ENCODE measurements at places on chromosomes 1 and 21.
A peak's percentile ranks its signal among the peaks of the same experiment; 100 is the strongest.

- DNase-seq = no peak
Measured at GRCh38 chr1:197092491-197093023, 25.5 kb upstream of the F13B start.

GRCh38 chr1:234102583-234102982 lies 198.1 kb downstream of the SLC35F3 start:
- no peak for DNase-seq

DNA sequence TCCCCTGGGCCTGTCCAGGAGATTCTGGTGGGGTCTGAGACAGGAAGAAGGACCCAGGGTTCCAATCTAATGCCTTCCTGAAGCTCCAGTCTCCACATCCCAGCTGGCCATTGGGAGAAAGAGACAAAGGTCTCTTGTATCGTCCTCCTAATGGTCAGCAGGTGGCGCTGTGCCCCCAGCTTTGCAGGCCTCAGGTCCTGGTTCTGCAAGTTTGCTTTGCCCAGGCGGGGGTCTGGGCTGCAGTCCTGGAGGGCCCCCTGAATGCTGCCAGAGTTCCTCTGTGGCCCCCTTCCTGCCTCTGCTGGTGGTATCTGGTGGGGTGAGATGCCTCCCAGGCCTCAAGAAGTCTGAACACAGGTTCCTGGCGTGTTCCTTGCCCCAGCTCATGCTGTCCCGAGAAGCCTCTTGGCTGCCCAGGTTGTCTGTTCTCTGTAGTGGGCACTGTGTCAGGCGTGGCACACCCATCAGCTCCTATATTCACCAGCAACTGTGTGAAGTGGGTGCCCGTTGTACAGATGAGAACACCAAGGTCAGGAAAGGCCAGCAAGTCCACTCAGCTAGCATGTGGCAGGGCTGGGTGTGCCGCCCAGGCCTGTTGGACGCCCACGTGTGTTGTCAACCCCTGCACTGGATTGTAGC lies 33.8 kb upstream of the CSF3R start:
- DNase-seq = peak; percentile 10

- no peak for DNase-seq
Measured at GRCh38 chr1:51981555-51981954, 8.9 kb downstream of the RAB3B start.

DNA sequence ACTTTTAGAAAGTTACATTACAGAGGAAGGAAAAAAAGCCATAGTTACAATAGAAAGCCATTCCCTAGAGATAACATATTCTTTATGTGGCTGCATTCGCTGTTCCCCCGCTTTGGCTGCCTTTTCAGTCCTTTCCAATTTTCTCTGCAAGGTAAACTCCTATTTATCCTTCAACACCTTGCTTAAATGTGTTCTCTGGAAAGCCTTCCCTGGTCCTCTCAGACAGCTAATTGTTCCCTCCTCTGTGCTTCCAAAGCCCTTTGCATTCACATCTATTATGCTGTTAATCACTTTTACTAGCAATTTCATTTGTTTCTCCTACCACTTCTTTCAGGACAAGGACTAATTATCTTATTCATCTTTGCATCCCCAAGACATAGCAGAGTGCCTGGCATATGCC lies 1.6 kb downstream of the PHC2 start:
- no peak for DNase-seq

DNA sequence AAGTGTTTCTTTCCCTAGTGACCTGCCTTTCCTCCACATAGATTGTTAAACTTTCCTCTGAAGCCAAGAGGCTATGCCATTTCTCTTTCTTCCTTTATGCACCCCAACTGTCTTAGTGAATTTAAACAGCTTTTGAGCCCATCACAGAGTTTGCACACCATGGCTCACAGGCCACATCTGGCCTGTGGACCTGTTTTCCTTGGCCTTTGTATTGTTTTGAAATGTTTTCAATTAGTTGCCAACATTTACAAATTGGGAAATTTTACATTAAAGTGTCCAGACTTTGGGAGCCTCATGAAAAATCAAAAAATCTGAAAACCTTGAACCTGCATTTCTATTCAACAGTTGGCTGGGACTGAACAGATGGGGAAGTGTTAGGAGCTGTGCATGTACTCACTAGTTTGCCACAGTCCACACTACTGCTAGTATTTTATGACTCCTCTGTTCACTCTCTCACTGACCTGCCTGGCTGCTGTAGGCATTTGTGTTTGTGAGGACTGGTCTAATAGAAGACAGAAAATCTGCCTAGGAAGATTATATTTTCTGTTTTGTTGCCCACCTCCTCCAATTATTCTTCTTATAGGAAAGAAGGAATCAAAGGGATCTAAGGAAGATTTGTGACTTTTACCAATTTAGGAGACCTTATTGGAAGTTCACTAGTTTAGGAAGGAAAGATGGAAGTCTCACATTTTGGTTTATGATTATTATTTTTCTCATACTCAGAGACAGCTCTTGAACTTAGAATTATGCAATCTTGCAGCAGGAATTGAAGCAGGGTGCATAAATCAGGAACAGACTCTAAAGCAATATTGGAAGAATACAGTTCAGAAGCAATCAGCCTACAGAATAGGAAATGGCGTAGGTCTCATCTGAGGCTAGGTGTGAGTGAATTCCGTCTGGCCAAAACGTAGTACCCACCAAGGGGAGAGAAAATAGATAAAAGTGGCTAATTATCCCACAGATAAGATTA lies 134.7 kb downstream of the HLX start:
- DNase-seq = no peak

DNA sequence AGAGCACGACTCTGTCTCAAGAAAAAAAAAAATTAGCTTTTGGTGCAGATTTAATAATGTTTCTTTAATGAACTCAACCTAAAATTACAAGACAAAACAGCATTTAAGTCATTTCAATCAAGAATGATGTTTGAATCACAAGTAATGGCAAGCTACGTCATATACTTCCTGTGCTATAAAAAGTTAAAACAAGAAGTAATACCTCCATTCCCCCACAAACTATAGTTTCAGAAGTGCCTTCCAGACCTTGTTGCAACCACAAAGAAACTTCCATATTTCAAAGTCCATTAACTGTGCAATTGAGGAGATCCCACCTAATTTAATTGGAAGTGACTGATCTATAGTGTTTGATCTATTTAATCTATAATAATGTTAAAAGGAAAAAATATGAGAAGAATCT lies 15.1 kb downstream of the NRDC start:
- peak; percentile 21 for DNase-seq

DNA sequence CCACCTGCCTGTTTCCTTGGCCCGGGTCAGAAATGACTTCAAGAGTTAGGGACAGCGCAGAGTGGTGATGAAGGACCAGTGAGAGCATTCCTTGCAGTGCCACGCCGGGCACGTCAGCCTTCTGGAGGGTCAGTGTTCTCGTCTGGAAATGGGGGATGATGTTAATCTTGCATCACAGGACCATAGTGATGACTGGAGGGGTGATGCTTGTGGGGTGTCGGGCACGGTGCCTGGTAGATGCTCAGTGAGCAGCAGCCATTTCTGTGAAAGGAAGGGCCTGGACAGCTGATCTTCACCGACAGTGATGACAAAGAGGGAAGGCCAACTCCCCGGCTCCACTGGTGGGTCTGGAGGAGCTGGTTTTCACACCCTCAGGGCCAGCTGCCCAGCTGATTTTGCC lies 56.2 kb downstream of the DDX20 start:
- DNase-seq = no peak

GRCh38 chr1:44947063-44947773 lies 39.2 kb downstream of the EIF2B3 start:
- no peak for DNase-seq

DNA sequence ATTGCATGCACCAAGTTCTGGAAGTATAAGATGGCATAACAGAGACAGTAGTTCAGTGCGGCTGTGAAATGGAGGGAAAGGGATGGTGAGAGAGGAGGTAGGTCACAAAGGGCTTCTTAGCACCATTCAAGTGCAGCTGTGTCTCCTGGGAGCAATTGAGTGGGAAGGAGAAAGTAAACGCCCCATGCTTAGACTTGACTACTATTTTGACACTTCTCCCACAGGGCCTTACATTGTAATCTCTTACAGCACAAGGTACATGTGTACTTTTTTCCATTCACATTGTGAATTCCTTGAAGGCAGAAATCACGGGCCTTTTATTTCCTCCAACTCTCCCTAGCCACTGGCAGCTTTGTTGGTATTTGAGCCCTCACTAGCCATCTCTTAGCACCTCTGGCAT lies 239.6 kb upstream of the FOXD3 start:
- DNase-seq = no peak

- no peak for DNase-seq
Measured at GRCh38 chr1:41626146-41626545, 141.7 kb upstream of the EDN2 start.

DNA sequence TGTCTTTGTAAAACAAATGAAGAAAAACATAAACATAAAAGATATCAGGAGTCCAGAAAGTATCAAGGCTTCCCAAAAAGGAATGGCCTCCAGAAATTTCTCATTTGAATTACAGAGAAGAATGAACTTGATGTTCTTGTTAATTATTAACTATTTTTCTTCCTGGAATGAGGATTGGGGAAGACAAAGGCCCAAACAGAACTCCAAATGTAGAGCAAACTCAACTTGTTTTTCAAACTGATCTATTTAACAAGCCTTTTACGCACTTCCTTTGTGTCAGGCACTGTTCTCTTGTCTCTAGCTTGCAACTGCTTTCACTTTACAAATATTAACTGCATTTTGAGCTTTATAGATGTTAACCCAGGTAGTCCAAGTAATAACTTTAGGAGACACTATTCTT lies 45.5 kb downstream of the LAMC2 start:
- DNase-seq = no peak

DNA sequence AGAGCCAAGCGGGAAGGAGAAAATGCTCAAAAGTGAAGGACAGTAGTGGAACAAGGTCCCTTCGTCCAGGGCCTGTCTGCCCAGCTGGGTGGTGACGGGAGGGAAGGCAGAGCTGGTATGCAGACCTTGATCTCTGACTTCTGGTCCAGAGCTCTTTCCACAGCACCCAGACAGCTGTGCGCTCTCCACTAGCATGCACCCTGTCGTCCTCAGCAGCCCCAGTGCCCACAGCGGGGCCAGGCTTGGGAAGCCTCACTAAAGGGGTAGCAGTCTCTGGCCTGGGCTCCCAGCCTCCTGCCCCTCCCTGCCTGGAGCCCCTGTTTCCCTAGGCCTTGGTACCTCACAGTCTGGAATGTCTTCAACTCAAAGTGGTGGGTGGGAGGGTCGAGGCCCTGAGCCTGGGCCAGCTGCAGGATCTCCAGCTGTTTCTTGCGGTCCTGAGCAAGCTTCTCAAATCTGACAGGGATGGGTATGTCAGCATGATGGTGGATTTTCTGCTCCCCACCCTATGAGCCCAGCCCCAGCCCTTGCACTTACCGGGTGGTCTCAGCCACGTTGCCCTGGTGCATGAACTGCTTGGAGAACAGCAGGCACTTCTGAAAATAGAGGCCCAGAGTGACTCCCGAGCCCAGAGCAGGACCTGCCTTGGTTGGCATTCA lies 10.0 kb downstream of the CC2D1B start:
- DNase-seq = no peak

GRCh38 chr1:33454646-33455282 lies 17.7 kb upstream of the ZSCAN20 start:
- DNase-seq = no peak

DNA sequence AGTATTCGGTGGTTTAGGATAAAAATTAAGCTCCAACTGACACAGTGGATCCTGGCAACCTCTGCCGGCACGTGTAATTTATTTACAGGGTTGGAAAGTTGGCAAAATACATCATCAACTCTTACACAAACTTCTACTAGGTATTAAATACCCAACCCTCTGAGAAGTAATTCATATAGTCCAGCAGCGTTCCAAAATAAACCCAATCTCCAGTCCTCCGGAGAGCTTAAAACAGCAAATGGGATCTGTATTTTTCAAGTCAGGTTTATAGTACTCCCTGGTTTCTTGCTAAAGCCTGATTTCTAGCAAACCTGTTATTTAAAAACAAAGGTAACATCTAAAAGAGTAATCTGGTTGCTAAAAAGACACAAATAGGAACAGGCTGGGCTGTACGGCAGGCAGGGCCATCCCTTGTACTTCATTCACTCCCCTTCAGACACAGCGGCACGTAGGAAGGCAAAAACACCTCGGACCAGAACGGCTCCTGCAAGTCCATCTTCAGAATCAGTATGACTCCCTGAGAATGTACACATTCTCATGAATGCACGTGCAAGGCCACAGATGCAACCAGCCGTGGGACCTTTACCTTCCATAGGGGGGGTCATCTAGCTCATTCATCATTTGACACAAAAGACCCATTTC lies 8.6 kb downstream of the GLIS1 start:
- no peak for DNase-seq

- DNase-seq = peak; percentile 4
Measured at GRCh38 chr1:58815069-58815685, 31.3 kb upstream of the JUN start.

DNA sequence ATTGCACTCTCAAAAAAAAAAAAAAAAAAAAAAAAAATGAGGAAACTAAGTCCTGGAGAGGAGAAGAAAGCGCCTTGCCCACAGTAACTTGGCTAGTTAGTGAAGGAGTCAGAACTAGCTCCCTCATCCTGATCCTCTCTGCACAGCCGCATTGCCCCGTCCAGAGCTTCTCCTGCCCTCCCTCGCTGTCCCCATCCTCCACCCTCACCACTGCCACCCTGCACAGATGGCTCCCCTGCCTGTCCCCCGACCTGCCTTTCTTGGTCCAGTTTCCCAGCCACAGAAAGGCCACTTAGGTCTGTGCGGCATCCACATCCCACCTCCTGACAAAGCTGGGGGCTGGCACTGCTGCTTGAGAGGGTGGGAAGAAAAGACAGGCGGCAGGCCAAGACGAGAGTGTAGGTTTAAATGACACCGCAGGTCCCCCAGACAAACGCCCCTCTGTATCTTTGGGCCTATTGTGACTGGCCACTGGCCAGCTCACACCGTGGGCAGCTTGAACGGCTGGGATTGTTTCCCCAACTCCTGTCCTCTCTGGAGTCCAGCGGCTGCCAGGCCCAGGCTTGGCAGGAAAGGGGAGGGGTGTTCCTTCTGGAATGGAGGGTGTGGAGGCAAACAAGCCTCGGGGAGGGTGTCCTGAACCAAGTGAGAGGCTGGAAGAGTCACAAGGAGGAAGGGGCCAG lies 20.2 kb downstream of the NCMAP start:
- DNase-seq = no peak

- DNase-seq = no peak
Measured at GRCh38 chr1:82317671-82318070, 516.9 kb downstream of the ADGRL2 start.

- DNase-seq = no peak
Measured at GRCh38 chr1:1101503-1101902, 14.4 kb downstream of the C1orf159 start.

GRCh38 chr1:150106341-150106740 lies 38.8 kb downstream of the VPS45 start:
- DNase-seq = peak; percentile 52

GRCh38 chr1:183043872-183044854 lies 20.9 kb downstream of the LAMC1 start:
- no peak for DNase-seq
